ENCODE measurements at places on chromosomes 11 and 22.

DNA sequence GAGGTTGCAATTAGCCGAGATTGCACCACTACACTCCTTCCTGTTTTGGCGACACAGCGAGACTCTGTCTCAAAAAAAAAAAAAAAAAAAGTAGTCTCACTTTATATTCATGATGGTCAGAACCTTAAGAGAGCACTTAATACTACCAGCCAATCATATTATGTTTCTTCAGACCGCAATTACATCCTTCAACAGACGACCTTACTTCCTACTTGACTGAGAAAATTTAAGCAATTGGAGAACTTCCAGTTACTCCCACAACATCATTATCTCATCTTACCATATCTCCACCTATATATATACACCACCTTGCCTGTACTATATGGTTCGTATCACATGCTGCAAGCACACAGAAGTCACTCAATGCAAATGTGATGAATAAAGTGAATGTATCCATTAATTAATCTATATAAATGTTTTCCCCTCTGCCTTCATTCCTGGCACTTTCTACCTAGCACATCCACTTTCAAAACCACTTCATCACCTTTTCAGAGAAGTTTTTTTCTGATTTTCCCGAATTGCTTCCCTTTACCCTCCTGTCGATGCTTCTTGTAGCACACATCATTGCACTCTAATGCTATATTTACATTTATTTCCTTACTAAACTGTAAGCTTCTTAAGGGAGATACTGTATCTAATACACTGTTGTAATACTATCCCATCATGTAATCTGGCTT, 13.8 kb downstream of the ATP5MG start:
- no peak for DNase-seq

DNA sequence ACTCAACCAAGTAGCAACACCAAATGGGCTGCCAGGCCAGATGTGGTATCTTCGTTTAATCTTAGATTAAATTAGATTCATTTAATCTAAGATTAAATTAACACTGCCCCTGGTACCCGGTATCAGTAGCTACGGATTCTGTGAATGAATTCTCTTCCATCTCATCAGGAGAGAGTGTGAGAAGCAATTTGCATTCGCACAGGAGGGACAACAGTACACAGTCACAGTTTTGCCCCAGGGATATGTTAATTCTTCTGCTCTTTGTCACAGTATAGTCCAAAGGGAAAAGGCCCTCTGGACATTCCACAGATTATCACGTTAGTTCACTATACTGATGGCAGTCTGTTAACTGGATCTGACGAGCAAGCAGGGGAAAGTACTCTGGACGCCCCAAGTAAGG, 22.9 kb downstream of the ASCL2 start:
- no peak for DNase-seq

GRCh38 chr11:119729951-119730613, 1.1 kb upstream of the NECTIN1 start:
- no peak for DNase-seq

DNA sequence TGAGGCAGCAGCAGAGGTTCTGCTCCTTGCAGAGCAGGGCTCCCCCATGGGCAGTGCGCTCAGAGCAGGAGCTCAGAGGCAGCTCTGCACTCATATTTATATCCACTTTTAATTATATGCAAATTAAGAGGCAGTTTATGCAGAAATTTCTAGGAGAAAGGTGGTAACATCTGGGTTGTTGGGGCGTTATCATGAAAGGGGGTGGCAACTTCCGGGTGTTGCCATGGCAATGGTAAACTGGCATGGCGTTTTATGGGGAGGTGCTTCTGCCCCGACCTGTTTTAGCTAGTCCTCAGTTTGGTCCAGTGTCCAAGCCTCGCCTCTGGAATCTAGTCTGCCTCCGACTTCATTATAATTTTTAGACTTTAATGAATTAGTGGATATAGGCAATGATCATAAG, 1191.7 kb downstream of the TBC1D22A start:
- DNase-seq = no peak

DNA sequence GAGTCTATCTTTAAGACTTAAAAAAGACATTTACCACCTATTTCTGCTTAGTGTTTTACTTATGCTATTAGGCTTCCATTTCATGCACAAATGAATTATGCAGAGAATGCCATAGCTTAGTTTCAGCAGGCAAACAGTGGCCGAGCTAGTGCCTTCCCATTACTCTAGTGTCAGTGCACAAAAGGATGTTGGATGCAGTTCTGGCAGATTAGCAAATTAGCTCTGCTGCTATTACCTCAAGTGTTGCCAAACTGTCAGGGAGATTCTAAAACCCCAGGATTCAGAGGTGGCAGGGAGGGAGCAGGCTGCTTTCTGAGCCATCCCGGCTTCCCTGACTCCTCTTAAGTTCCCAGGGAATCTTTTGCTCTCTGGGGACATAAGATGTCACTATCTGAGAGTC, 209.4 kb upstream of the NCAM1 start:
- no peak for DNase-seq

- no peak for DNase-seq
These were observed 30.0 kb downstream of the MOV10L1 start for GRCh38 chr22:50119768-50120251.

DNA sequence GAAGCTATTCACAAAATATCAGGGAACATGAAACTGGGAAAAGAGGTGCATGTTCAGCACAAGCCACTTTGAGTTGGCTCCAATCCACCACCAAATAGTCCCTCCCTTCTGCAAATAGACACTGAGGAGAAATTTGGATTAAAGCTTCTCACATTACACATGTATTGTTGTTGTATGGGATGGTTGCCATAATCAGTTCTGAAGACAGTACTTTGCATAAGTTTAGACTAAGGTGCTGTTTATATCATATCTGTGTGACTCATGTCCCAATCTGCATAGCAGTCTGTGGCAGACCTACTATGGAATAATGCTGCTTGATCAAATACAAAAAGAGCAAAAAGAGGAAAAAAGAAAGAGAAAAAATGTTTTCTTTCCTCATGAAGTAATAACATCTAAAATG, 376.7 kb upstream of the DDI1 start:
- no peak for DNase-seq

GRCh38 chr11:87355596-87355995, 317.9 kb downstream of the TMEM135 start:
- DNase-seq = no peak

DNA sequence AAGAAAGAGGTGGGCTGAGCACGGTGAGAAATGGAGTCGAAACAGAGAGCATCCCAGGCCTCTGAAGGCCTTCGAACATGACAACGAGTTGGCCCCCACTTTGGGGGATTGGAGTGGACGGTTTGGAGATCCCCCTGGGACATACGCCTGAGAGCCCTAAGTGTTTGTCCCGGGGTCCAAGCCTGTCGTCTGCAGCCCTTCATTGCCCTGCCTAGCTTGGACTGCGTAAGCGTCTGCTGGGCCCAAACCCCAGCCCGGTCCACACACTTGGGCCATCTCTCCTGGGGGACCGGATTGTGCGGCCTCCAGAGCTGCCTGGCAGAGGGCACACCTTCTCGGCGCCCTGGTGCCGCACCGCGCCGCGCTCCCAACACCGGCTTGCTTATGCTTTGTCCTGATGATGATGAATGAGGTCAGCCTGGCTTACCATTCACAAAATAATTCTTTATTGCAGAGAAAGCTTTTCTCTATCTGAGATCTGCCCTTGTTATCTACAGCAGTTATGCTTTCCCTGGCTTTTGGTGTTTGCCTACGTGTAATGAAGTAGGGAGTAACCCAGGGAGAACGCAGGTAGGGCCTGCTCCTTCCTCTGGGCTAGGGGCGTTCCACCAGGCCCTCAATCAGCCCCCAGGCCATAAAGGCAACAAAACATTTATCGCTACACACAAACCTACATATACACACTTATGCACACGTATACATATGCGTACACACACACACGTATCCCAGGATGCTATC, 85.9 kb upstream of the PPARA start:
- DNase-seq = no peak

GRCh38 chr11:12981676-12982522, 27.2 kb upstream of the RASSF10 start:
- DNase-seq = no peak

DNA sequence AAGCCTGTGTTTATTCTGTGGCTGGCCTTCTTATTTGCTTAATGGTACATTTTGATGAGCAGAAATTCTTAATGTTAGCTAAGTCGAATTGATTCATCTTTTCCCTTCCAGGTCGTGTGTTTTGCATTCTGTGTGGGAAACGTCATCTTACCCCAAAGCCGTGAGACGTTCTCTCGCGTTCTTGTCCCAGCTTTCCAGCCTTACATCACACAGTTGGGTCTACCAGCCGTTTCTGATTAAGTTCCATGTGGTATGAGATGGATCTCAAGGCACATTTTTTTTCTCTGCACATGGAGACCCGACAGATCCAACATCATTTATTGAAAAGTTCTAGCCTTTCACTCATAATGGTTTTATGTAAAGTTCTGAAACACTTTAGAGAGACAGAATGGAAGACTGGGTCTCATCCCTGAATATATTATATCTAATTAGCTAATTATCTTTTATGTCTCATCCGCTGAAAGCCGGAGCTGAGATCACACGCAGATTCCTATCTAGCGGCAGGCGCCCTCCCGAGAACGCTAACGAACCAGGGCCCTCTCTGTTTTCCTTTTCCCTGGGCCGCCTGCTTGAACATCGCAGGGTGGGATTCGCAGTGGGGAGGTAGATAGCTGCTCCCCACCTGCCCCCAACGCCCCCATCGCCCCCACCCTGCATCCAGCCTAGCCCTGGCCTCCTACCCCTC, 1162.2 kb downstream of the BRD1 start:
- DNase-seq = no peak

GRCh38 chr11:131815590-131815989, 445.2 kb downstream of the NTM start:
- no peak for DNase-seq

GRCh38 chr22:45053094-45053493, 43.3 kb upstream of the PHF21B start:
- DNase-seq = no peak

GRCh38 chr11:68924073-68924925, 20.6 kb downstream of the IGHMBP2 start:
- no peak for DNase-seq

GRCh38 chr11:68965901-68966853, 14.6 kb downstream of the MRGPRD start:
- DNase-seq = no peak

GRCh38 chr22:43279867-43280522, 63.2 kb downstream of the SCUBE1 start:
- no peak for DNase-seq

GRCh38 chr11:2151500-2152257, 9.3 kb downstream of the INS start:
- peak; percentile 77 for DNase-seq

GRCh38 chr11:133343951-133344350, 188.3 kb downstream of the OPCML start:
- DNase-seq = no peak

- no peak for DNase-seq
These were observed 14.1 kb downstream of the SYN3 start for GRCh38 chr22:33044112-33044511.

DNA sequence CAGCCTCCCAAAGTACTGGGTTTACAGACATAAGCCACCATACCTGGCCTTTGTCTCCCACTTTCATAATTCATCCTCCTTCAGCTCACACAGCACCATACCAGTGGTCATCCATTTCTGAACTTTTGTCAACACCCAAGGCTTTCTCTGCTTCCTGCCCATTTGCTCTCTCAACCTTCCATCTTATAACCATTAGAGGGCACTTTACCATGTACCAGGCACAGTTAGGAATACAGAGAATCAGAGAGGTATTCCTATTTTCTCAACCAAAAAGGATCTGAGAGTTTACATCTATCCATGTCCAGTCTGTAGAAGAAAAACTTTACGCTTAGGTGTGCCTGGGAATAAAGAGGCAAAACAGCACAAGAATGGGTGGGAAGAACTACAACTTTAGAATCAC, 397.6 kb downstream of the BUD13 start:
- no peak for DNase-seq

DNA sequence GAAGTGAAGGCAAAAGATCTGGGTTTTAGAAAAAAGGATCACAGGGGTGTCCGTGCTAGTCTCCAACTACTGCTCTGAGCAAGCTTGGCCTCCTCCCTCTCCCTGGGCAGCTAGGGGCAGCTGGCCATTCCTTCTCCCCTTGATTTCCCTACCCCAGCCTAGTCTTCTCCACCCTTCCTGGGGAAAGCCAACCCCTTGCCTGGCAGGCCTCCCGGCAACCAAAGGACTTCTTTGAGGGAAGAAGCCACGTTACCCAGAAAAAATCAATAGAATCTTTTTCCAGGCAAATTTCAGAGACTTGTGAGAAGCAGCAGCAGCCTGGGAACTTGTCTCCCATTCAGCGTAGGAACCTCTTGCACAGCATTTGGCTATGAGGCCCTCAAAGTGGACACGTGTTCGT, 91.5 kb downstream of the MIAT start:
- DNase-seq = no peak

GRCh38 chr11:28393348-28393747, 285.2 kb downstream of the METTL15 start:
- no peak for DNase-seq

- no peak for DNase-seq
These were observed 211.7 kb downstream of the FAM76B start for GRCh38 chr11:95577716-95578460.

- no peak for DNase-seq
These were observed 8.4 kb upstream of the SYT13 start for GRCh38 chr11:45294499-45294898.

GRCh38 chr11:9895006-9895405, 231.1 kb downstream of the SWAP70 start:
- no peak for DNase-seq

- DNase-seq = no peak
These were observed 10.9 kb downstream of the TST start for GRCh38 chr22:37008365-37008764.

DNA sequence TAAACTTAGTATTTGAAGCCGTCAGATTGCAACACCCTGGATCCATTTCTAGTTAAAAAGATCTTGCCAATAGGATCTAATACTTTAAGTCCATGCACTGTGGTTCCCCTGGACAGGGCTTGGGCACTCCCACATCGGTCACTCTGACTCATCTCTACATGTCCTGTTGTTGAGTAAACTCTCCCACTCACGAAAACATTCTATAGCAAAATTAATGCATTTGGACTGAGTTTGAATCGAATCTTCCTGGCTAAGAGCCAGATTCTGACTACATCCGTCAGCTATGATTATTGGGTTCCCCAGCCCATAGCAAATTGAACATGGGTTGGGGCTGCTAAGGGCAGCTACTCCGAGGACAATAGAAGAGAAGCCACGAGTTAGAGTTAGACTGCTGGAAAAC, 182.1 kb upstream of the SORL1-AS1 start:
- DNase-seq = no peak

GRCh38 chr11:116037861-116038260, 533.6 kb upstream of the CADM1 start:
- no peak for DNase-seq

- DNase-seq = no peak
These were observed 79.5 kb downstream of the PDE2A start for GRCh38 chr11:72594493-72595291.

GRCh38 chr22:19085233-19085718, 36.9 kb downstream of the DGCR2 start:
- DNase-seq = no peak

- no peak for DNase-seq
These were observed 34.0 kb downstream of the AMBRA1 start for GRCh38 chr11:46559815-46560214.

- DNase-seq = no peak
These were observed 8.4 kb downstream of the UVRAG start for GRCh38 chr11:75823415-75823814.

GRCh38 chr22:49676783-49677494, 150.7 kb downstream of the BRD1 start:
- DNase-seq = peak; percentile 13

- no peak for DNase-seq
These were observed 98.1 kb upstream of the GUCY1A2 start for GRCh38 chr11:107116358-107116757.

All from omental fat pad (tissue), 4 donors.